ENCODE measurements at places on chromosomes 5 and 9. TPM values are rescaled to one million over a fixed set of nuclear protein-coding genes. Genes with fewer than 3 reads are reported as not detected.

The DNAH5 gene
- 0.27 TPM for total RNA-seq

The PARP8 gene
- 4.3 TPM for total RNA-seq

The MAMDC2 gene
- total RNA-seq, result 42.3 TPM

The PAPPA gene
- total RNA-seq, result under 0.01 TPM

The TAS2R1 gene
- not detected for total RNA-seq

GRCh38 chr9:89020754-89021153 is 29.5 kb downstream of the S1PR3 start:
- no peak for DNase-seq

GRCh38 chr5:132411304-132412013 is 41.9 kb downstream of the SLC22A5 start:
- DNase-seq, result no peak

DNA sequence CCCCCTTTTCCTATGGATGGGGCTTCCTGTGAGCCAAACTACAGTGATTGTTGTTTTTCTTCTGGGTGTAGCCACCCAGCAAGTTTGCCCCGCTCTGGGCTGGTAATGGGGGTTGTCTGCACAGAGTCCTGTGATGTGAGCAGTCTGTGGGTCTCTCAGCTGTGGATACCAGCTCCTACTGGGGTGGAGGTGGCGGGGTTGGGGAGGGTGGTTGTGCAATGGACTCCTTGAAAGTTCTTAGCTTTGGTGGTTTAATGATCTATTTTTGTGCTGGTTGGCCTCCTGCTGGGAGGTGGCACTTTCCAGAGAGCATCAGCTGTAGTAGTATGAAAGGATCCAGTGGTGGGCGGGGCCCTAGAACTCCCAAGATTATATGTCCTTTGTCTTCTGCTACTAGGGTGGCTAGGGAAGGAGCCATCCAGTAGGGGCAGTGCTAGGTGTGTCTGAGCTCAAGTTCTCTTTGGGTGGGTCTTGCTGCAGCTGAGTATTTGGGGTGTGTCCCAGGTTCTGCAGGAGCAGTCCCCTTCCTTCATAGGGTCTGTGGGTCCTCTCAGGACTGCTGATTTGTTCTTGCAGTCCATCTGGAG is 275.6 kb upstream of the PAPPA start:
- no peak for DNase-seq

DNA sequence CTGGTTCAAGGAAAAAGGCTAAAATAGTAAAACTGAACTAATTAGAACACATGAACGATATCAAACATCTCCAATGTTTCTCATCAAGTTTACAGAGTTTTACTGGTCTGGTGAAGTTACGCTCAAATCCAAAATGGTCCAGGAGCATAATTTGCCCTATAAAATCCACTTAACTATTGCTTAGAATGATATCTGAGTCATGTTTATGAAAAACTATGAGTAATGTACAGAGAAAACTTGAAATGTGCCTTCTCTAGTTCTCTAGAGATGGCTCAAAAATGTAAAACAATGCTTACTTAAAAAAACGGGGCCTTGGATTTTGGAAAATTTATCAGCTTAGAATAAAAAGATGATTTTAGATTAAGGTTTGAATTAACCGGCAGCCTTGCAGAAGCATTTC is 108.1 kb downstream of the FBXW11 start:
- DNase-seq, result no peak

DNA sequence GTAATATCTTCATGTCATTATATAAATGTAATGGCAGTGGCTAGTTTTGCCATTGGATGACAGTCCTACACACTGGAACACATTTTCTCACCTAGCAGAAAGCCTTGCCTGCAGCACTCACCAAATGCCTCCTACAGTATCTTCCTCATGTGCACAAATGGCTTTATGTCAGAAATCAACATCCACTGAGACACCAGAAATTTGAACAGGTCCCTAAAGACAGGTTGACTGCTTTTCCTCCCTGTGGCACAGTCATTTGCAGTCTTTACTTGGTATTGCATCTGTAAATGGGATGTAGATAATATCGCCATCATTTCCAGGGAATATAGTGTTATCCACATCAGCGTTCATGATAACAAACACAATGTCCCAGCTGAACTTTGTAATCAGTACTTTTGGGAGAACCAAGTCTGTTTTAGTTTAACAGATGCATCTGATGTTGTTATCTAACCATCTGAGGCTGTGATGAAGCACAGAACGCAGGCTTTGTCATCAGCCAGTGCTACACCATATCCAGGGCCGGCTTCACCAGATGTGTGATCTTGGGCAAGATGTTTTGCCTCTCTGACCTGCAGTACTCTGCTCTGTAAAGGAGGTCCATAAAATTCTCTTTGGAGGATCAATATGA is 83.9 kb upstream of the TAS2R1 start:
- DNase-seq, result no peak

- no peak for DNase-seq
These were observed 34.5 kb downstream of the TRIO start for GRCh38 chr5:14177634-14178033.

DNA sequence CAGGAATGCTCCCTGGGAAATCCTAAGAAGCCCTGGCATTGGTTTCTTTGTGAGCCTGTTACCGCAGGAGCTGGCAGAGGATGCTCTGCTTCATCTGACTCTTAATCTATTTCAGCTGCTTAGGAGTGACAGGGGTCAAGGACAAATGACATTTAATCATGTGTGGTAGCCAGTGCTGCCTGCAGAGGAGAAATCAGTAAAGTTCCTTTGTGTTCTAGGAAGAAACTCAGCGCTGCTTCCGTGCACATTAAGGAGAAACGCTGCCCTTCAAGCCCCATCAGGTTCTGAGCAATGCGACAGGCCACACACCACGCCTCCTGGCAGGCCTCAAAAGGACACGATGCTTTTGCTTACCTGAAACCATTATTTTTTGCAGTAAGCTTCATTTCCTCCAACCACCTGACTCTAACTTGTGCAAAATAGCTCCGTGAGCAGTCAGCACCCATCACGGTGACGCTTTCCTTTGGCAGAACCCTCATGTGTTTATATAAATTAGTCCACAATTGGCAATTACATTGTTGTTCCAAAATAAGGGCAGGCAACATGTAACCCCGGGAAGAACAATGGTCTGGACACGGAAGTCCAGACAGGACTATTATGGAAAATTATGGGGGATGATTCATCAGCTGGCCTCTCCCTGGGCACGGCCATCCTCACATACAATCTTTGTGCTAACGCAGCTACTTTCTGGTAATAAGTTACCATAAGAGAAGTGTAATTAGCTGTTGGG is 387.9 kb upstream of the DAP start:
- no peak for DNase-seq

DNA sequence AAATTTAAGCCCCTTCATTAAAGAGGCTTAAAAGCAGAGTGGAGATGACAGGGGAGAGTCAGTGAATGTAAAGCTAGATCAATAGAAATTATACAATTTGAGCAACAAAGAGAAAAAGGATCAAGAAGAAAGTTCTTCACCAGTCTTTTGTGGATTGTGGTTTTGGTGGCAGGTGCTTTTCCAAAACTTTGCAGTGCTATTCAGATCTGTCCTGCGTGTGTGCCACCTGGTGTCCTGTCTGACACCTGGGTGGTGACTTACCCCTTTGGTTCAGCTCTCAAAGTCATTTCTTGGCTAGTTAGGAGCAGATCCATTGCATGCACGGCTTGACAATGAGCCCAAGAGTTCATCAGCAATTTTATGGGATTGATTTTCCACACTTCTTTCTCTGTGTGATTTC is 69.4 kb downstream of the SREK1 start:
- DNase-seq, result no peak

DNA sequence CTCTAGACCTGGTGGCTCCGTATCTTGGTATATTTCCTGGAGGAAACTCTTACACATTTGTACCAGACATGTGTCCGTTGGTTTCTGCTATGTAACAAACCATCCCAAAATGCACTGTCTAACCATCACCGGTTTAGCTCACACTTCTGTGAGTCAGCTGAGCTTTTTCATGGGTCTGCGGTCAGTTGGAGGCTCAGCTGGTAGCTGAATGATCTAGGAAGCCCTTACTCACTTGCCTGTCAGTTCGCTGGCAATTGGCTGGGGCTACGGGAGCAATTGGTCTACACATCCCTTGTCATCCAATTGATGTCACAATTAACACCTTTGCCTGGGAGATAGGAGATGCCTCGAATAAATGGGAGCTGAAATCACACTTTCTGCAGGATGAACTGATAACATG is 11.6 kb upstream of the WHRN start:
- no peak for DNase-seq

DNA sequence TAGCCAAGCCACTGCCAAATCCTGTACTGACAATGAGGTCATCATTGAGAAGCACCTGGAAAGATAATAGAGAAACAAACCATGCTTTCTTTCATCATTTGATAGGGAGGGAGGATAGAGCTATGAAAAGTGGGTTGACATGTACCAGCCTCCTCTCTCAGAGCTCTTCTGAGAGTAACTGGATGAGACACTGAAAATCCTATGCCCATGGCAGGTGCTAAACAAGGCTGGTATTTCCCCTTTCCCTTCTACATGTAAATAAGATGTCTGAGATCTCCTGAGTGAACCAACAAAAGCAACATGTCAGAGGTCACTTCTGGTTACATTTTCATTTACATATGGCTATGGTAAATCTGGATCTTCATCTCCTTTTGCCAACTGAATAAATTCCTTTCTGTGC is 45.3 kb upstream of the TRAF1 start:
- DNase-seq, result no peak

- DNase-seq, result no peak
These were observed 123.3 kb downstream of the ZNF354C start for GRCh38 chr5:179183481-179183880.

GRCh38 chr5:156699147-156699546 is 150.9 kb upstream of the PPP1R2B start:
- DNase-seq, result no peak

DNA sequence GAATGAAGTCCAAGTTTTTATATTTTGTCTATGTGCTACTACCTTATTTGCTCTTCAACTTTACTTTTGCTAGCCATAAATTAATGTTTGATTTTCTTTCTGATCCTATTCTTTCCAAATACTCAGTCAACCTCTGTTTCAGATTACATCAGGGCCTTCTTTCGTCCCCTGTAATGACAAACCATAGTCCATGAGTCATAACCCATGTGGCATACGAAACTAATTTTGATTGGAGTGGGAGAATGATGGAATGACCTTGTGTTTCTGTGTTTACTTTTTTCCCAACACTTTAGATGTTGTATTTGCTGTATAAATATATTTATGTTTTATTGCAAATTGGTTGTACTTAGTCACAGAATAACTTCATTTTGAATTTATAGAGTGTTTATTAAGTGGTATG is 1043.1 kb downstream of the DTWD2 start:
- no peak for DNase-seq
